ENCODE measurements at places on chromosomes 16 and 17.

DNA sequence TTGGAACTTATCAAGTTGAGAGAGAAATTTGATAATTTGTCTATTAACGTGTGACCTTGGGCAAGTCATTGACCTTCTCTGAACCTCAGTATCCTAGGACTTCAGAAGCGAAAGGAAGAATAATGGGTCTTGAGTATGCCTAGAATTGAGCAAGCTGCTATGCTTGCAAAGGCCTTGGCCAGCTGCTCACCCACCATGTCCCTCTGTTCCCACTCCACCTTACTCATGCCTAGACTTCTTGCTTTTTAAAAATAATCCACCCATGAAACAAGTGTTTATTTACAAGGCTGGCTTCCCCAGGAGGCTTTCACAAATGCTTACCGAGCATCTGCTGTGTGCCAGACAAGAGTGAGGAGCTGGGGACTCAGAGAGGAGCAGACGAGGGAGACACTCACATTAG is 590.6 kb downstream of the MAF start:
- no peak for DNase-seq

- peak; percentile 56 for DNase-seq
Observed at GRCh38 chr17:10226930-10227695, 28.7 kb upstream of the GAS7 start.

DNA sequence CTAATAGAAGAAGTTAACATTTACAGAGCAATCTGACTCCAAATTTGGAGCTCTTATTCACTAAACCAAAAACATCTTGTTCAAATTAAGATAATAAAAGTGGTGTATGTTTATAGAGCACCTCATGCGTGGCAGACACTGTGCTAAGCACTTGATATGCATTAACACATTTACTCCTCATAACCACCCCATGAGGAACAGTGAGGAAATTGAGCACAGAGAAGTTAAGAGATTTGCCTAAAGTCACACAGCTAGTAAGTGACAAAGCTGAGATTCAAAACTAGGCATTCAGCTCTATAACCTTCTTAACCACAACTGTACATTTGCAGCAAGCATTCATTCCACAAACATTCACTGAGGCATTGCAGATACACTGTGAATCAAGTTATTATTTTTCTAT is 94.0 kb downstream of the VAT1L start:
- DNase-seq = no peak

GRCh38 chr16:471353-472198 is 46.1 kb downstream of the RAB11FIP3 start:
- DNase-seq = peak; percentile 65

DNA sequence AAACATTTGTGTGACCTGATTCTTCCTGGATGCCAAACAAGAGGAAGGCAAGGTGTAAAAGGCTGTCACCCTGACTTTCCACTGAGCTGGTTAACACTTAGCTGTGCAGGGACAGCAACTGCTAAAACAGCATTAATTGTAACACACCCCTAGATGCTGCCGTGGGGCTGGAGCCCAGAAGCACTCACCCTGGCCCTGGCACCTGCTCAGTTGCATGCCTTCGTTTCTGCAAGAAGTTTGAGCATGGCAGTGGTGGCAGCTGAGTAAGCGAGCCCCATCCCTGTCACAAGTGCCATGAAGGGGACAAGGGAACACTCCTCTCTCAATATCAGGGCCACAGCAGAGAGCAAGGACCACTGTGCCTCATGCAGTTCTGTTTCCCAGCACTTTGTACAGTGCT is 330.2 kb downstream of the TMEM114 start:
- no peak for DNase-seq

DNA sequence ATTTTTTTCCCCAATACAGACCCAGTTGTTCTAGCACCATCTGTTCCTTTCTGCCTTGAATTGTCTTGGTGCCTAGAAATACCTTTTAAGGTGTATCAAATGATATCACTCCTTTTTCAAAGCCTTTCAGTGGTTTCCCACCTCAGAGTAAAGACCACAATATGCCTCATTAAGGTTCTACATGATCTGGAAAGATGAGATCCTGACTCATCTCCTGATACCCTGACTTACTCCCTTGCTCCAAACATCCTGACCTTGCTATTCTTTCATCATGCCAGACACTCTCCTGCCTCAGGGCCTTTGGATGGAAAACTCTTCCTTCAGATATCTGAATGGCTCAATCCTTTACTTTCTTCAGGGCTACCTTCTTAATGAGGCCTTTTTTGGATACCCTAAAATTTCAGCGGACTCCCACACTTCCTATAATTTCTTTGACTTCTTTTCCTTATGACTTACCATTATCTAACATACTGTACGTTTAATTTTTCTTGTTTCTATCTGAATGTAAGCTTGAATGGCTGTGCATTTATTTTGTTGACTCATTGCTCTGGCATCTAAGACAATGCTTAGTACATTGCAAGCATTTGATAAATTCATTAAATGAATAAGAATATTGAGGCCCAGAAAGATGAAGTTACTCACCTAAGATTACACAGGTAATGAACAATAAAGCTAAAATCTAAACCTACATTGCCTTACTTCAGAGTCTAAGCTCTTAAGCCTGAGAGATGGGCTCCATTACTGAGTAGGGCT is 19.2 kb downstream of the FLOT2 start:
- DNase-seq = no peak

GRCh38 chr16:74867281-74867849 is 92.7 kb upstream of the FA2H start:
- DNase-seq = no peak

- no peak for DNase-seq
Observed at GRCh38 chr16:49575346-49576172, 202.0 kb downstream of the C16orf78 start.

DNA sequence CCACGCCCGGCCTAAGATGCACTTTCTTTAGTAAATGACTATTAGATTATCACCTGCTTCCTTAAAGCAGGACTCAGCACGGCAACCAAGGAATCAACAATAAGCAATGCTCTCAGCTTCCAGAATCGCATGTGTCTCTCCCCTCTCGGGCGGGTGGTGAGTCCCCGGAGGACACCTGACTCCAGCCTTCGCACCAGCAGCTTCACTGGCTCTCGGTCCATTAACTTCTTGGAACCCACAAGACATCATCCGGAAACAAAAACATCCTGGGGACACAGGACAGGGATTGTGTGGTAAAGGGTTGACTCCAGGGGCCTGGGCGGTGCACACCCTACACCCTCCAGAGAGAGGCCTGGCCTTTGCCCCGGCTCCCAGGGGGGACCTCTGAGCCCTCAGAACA is 22.7 kb downstream of the UTS2R start:
- no peak for DNase-seq

DNA sequence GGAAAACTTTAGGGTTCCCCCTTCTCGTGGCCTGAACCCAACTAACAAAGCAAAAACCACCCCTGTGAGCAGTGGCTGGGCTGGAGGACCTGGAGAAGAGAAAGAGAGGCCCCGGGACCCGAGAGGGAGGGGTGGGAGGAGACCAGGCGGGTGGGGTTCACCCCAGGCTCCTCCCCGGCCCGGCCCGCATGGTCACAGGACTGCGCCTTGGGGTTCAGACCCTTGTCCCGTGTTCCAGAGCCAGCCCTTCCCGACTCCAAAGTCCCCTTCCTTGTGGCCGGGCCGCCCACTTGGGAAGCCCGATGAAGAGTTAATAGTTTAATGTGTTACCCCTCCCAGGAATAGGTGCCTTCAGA is 852 bp downstream of the MARVELD3 start:
- no peak for DNase-seq

GRCh38 chr16:20385844-20386832 is 18.4 kb downstream of the PDILT start:
- DNase-seq = peak; percentile 55

- no peak for DNase-seq
Observed at GRCh38 chr16:16797239-16797638, 418.3 kb downstream of the NPIPA7 start.

DNA sequence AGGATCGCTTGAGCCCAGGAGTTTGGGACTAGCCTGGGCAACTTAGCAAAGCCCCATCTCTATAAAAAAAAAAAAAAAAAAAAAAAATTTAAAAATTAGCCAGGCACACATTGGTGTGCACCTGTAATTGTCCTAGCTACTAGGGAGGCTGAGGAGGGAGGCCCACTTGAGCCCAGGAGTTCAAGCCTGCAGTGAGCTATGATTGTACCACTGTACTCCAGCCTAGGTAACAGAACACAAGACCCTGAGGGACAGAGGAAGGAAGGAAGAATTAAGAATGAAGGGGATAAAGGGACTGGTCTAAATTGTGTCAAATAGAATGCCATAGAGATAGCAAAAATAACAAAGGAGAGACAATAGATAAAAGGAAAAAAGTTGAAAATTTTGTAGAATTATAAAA is 102.8 kb downstream of the TRIM37 start:
- no peak for DNase-seq

GRCh38 chr17:34616148-34616547 is 36.8 kb downstream of the TMEM132E start:
- peak; percentile 28 for DNase-seq

DNA sequence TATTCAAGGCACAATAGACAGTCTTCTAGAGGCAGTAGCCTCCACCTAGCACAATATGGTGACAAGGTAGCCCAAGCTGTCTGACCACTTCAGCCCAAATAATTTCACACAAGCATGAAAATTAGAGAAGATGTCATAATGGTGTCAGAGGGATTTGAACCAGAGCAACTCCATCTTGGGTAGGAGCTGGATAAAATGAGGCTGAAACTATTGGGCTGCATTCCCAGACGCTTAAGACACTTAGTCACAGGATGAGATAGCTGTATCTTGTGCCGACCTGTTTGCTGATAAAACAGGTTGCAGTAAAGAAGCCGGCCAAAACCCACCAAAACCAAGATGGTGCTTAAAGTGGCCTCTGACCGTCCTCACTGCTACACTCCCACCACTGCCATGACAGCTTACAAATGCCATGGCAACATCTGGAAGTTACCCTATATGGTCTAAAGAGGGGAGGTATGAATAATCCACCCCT is 192.6 kb downstream of the CPPED1 start:
- DNase-seq = peak; percentile 18

- DNase-seq = no peak
Observed at GRCh38 chr16:49502136-49502881, 128.7 kb downstream of the C16orf78 start.

- peak; percentile 69 for DNase-seq
Observed at GRCh38 chr17:77315551-77316190, 174.9 kb downstream of the SEC14L1 start.

DNA sequence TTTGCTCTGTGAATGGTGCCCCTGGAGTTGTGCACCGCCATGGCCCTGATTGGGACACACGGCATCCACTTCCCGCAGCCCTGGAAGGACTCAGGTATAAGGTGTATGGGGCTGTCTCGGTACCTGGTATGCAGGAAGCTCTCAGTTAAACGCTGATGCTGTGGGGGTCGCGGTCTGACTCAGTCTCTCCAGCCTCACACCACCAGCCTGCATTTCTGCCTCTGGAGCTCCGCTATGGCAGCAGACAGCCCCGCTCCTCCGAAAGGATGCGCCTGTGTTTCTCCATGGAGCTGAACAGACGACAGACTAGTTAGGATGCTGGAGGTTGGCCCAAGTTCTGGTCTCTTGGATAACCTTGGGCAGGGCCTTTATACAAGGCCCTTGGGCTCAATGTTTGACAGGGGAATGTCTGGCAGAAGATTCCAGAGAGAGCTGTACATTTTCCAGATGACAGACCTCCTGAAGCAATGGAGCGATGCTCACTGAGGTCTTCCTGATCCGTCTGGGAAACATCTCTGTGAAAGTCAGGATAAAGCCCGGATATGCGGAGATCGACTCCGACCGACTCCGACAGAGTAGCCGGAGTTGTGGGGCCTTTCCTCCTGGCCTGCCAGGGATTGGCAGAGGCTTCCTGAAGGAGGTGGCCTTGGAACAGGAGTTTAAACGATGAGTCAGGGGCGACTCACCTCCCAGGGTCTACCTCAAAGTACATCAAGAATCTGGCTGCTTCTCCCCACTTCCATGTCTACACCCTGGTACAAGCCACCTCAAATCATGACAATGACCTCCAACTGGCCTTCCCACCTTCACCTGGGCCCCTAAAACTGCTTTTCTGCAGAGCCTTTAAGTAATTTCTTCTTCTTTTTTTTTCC is 21.9 kb upstream of the BCAR1 start:
- peak; percentile 47 for DNase-seq

GRCh38 chr17:29190592-29191207 is 10.5 kb upstream of the MYO18A start:
- no peak for DNase-seq

DNA sequence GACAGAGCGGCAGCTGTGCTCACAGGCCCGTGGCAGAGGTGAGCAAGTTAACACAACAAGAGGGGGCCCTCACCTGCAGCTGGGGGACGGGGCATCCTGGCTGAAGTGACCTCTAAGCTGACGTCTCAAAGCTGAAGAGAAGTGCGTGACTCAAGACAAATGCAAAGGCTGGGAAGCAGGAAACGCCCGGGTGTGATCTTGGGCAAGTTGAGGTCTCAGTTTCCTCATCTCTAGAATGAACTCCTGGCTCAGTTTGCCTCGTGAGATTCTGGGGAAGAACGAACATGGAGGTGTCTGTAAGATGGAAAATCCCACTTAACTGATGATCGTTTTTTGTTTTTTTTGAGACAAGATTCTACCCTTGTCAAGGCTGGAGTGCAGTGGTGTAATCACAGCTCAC is 40.1 kb upstream of the C1QL1 start:
- no peak for DNase-seq

- peak; percentile 61 for DNase-seq
Observed at GRCh38 chr17:40319651-40320540, 10.9 kb downstream of the RARA start.

DNA sequence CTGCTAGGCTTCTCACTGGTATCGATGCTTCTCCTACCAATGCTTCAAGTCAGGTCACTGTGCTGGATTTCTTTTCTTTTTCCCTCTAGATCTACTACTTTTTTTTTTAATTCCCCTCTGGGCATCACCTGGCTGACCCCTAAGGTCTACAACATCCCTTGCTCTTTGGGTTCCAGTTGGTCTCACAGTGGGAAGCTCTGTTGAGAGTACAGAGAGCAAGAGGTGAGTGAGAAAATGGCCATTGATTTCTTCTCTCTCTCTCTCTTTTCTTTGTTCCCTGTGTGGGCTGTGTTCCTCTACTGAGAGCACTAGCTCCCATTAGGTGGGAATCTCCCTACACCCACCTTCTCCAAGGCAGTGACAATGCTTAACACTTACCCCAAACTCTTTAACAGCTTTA is 413.4 kb downstream of the KCNJ2 start:
- DNase-seq = no peak

DNA sequence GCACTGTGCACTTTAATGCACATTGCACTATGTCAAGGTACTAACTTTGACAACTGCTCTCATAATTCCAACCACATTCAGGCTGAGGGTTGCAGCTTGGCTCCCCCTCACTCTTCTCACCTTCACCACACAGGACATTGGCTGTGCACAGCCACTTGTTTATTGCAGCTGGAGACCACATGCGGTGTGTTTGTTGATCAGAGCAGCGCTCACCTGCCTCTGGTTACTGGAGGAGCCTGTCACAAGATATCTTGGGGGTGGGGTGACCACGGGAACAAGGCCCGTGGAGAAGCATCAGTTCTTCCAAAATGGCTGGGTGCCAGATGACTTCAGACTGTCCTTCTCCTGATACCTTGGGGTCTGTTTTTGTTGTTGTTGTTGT is 10.6 kb upstream of the CCL5 start:
- DNase-seq = no peak

GRCh38 chr17:45123930-45124796 is 8.2 kb downstream of the PLCD3 start:
- DNase-seq = peak; percentile 96
